Bronchial epithelial cell (primary cell): ENCODE measurements at places on chromosomes 1 and 21.

DNA sequence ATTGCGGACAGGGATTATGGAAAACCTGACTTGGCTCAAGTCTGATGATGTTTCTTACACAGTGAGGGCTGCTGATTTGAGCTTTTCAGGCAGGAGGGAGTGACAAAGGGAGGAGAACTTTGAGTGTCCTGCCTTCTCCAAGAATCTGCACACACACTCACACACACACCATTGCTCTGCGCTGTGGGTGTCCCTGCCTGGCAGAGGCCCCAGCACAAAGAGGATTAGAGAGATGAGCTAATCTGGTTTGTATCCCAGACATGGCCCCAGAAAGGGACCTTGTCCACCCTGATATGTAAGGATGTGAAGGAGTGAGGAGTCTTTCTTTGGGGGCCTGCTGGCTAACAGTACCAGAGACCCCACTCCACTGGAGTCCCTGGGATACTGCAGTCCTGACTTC lies 5.9 kb upstream of the WNT2B start:
- no peak for DNase-seq

GRCh38 chr21:15183813-15184257 lies 119.0 kb upstream of the NRIP1 start:
- DNase-seq, result peak; percentile 95

DNA sequence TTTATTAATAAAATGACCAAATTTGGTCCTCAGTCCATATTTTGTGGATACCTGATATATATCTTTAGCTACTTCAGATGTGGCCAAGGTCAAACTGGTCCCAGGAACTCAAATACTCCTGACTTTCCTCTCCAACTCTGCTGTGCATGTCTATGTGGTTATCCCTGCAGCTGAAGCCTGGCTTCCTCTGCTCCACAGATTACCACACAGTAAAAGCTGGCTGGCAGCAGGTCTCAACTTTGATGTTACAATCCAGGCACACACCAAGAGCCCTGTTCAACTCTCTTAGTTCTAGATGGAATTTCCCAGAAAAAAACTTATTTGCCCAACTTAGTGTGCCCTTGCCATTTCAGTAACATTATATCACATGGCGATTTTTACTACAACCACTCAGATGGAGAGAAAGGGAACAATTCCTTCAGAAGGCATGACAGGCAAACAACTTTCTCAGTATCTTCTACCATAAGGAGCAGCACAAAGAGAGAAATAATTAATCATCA lies 479.5 kb downstream of the PLPP3 start:
- DNase-seq, result no peak

- peak; percentile 68 for DNase-seq
These were observed 11.1 kb upstream of the GJA5 start for GRCh38 chr1:147771226-147772125.

- DNase-seq, result no peak
These were observed 39.1 kb downstream of the SKI start for GRCh38 chr1:2267051-2267830.

DNA sequence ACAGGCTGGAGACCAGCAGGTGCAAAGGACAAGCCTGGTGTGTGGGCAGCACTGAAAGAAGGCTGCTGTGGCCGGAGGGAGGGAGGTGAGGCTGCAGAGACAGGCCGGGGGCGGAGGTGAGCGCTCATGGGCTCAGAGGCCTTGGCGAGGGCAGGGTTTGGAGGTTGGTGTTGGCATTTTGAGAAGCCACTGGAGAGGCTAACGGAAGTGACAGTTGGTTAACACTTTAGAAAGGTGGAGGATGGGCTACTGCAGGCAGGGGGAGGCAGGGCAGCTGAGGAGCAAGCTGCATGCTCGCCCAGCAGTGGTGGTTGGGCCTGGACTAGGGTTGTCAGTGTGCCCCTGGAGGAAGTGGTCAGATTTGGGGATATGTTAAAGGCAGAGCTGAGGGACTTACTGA lies 37.5 kb downstream of the QSOX1 start:
- DNase-seq, result no peak

GRCh38 chr1:154792899-154793298 lies 77.2 kb downstream of the KCNN3 start:
- no peak for DNase-seq

DNA sequence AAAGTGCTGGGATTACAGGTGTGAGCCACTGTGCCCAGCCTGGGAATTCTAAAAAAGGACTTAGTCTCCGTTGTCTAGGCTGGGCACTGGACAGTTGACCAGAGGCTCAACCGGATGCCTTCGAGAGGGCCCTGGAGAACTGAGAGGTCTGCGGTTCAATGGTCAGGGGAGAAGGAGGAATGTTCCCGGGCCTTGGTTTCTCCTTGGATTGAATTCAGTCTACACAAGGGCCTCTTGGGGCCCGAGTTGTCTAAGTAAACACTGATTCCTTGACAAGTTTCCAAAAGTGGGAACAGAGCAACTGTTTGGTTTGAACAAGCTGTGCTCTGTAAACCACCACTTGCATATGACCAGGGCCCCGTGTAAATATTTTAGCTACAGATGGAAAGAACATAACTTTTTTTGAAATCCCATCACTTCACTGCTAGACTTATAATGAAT lies 29.1 kb upstream of the CAPZB start:
- no peak for DNase-seq

DNA sequence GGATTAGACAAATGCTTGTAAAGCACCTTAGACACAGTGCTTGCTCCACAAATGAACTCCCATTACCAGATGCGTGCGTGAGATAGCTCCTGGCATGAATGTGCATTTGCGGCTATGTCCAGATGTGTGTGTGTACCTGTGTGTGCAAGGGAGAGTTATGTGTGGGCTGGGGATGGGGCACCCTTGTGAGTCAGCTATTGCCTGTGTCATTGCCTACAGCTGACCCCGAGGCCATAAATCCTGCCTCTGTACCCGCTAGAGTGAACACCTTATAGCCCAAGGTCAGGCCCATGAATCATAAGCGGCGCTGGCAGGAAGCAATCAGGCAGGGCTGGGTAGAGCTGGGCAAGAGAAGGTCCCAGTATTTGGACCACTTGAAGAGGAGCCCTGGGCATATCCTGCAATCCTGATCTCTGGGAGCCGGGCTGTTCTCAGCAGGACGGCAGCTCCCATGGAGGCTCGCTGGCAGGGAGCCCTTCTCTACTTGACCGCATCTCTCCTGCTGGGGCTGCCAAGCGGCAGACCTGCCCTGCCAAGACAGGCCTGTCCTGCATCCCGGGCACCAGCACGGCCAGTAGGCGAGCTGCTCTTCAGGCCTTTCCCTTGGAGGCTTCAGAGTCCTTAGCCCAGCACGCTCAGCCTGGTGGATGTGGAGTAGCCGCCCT lies 86.4 kb downstream of the TMEM53 start:
- DNase-seq, result no peak

DNA sequence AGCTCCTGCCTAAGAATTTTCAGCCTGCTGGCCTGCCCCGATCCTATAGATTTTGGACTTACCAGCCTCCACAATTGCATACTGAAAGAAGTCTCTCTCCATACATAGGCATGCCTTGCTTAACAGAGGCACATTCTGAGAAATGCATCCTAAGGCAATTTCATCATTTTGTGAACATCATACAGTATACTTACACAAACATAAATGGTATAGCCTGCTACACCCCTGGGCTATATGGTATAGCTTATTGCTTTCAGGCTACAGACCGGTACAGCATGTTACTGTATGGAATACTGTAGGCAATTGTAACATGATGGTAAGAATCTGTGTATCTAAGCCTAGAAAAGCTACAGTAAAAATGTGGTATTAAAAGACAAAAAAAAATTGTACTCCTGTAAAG lies 174.7 kb downstream of the NRIP1 start:
- no peak for DNase-seq

GRCh38 chr21:45290948-45291612 lies 3.4 kb upstream of the POFUT2 start:
- DNase-seq, result no peak

DNA sequence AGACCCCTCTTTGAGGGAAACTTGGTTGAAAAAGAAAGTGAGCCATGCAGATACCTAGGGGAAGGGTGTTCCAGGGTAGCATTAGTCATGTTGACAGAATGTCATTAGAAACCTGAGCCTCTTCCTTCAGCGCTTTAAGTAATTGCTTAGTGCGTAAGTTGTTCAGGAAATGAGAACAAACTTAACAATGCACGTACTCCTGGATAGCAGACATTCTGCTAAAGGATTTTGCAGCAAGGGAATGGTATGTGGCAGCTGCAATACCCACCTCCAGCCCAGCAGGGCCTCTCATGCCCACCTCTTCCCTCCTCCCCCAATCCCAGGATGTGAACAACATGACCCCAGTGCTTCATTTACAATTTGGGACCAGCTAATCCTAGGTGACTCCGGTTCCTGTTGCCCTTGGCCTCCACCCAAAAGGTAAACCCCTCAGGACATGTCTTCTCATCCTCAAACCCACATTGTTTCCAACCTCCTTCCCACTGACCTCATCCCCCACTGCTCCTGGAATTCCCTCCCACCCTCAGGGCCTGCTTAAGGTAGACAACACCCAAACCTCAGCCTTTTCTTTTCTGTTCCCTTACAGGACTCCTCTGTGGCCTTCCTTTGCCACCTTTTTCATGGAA lies 98.0 kb upstream of the BCAR3 start:
- peak; percentile 100 for DNase-seq

DNA sequence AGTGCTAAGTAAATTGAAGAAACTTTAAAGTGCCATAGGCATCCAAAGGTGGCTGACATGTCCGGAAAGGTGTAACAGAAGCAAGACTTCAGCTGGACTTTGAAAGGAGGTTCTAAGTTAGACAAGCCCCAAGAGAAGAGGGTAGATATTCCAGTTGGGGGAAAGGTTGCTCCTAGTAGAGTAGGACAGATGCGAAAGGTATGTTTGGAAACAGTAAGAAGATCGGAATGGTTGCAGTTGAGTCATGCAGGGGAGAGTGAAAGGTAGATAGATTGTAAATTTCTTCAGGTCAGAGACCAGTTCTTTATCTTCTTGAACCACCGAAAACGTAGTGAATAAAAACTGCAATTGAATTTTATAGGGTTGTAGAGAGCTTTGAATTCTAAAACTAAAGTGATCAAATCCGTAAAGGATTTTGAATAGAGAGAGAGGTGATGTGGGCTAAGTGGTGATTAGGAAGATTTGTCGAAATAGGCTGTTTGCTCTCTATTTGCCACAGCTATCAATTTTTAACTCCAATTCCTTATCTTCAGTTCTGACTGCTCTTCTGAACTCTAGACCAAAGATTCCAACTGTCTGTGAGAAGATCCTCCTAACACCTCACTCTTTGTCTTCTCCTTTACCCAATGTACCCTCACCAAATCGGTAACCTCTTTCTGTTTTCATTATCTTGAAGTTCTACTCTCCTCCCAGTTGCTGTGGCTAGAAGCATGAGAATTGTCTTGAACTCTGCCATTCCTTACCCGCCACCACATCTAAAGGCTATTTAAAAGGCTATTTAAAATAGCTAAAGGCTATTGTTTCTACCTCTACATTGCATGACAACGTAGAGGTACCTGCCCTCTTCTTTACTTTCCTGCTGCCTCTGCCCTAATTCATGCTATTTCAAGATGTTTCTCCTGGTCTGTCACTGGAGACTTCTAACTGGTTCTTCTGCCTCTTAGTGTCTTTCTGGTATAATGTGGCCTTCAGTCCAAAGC lies 16.7 kb downstream of the MACF1 start:
- DNase-seq, result peak; percentile 31
